ENCODE measurements at places on chromosomes 5 and 9. TPM values are rescaled to one million over a fixed set of nuclear protein-coding genes. Genes with fewer than 3 reads are reported as not detected.
A peak's percentile ranks its signal among the peaks of the same experiment; 100 is the strongest.

DNA sequence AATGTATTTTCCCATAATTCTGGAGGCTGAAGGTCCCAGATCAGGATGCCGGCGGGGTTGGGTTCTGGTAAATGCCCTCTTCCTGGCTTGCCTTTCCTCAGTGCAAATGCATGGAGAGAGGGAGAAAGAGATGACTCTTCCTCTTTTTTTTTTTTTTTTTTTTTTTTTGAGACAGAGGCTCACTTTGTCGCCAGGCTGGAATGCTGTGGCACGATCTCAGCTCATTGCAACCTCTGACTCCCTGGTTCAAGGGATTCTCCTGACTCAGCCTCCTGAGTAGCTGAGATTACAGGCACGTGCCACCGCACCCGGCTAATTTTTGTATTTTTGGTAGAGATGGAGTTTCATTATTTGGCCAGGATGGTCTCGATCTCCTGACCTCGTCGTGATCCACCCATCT is 300.0 kb upstream of the TAS2R1 start:
- no peak for DNase-seq

DNA sequence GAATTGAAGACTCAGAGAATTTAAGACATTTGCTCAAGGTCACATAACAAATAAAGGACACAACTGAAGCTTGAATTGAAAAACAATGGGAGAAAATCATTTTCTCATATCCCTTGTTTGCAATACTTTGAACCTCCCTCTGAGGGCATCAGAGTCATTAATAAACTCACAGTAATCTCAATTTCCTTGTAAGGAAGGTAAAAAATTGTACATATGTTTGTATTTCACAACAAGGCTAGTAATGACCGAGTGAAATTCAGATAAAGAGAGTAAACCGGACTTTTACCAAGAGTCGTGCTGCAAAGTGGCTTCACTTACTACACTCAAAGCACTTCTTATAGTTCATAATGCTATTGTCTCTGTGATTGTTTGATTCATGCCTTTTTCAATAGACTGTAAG is 665.0 kb downstream of the NR2F1-AS1 start:
- DNase-seq = no peak

DNA sequence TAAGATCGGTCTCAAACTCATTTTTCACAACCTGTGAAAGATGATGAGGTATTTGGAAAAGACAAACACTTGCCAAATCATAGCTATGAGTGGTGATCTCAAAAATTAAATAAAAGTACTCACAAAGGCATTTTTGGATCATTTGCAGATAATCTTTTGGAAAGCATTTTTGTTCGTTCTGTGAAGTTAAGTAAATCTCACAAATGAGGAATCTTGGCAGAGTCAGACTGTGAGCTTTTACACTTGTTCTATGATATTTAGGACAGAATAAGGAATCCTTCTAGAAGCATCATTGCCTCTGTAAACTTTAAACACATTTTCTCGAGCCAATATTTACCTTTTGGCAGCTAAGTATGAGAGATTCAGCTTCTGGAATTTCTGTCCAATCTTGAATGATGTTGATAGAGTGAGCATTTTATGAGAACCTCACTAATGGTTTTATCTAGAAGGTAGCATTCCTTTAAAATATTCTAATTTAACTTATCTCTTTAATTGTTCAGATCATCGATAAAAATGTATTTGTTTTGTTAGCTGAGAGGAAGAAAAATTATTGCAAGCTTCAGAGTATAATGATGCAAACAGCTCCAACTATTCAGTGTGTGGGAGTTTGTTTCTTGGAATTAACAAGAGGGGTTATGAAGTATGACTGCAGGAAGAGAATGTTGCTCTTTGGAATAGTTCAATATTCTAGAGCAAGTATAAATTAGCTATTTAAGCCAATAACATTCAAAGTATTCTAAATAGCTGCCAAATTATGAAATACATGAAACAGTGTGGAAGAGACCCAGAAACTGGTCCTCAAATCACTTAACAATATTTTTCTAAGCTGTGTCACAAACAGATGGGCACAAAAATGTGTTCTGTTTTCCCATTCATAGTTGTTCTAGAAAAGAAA is 48.6 kb upstream of the SLCO6A1 start:
- no peak for DNase-seq

DNA sequence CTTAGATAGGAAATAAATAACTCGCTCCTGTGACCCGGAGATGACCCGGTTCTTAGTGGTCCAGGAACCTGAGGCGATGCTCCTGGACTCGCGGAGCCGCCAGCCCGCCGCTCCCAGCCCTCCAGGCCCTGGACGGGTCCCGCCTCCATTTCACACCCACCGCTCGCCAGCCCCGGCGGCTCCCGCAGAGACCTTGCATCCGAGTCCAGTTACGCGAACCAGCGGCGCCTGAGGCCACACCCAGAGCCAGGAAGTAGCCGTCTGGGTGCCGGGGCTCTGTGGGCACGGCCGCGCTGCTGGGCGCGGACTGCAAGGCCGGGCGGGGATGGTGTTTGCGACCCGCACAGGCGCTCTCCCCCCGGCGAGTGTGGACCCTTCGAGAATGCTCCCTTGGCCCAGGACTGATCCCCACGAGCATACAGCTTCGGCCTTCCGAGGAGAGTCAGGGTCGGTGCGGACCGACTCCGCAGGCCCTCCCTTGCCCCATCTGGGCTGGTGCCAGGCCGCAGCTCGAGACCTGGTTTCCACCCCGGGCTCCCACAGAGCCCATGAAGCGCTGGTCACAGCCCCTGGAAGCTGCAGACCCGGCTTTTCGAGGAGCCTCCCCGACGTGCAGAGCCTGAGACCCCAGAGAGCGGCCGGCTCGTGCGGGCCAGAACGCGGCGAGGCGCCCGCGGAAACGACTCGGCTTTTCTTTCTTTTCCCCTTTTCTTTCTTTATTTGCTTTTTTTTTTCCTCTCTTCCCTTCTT is 5.2 kb upstream of the BARX1 start:
- DNase-seq = no peak

- no peak for DNase-seq
These were observed 95.3 kb upstream of the RASGRF2 start for GRCh38 chr5:80864706-80865435.

DNA sequence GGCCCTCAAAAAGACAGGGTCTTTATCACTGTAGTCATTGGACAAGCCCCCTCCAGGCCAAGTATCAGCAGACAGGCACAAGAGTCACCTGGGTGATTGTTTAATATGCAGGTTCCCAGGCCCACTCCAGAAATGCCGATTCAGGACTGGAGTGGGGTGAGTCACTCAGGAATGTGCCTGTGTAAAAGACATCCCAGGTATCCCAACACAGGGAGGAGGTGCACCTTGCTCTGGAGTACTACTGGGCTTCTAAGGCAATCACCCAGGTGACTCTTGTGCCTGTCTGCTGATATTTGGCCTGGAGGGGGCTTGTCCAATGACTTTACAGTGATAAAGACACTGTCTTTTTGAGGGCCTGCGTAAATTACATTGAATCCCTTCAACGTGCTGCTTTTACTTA is 40.6 kb downstream of the ACTL7B start:
- no peak for DNase-seq

DNA sequence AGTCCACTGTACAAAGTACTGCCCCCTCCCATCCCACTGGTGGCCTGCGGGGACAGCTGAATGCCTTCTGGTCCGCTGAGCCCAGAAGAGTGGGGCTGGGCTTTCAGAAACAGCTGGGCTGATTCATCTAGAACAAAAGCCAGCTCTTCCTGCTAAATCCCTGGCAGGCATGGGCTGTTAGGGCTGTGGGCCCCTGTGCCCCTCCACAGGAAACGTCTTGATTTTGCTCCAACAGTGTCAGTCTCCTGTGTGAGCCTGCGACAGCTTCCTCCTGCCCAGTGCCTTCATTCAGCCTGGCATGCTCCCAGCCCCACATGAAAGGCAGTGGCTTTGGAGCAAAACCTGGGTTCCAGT is 6.9 kb upstream of the GSN start:
- peak; percentile 35 for DNase-seq

DNA sequence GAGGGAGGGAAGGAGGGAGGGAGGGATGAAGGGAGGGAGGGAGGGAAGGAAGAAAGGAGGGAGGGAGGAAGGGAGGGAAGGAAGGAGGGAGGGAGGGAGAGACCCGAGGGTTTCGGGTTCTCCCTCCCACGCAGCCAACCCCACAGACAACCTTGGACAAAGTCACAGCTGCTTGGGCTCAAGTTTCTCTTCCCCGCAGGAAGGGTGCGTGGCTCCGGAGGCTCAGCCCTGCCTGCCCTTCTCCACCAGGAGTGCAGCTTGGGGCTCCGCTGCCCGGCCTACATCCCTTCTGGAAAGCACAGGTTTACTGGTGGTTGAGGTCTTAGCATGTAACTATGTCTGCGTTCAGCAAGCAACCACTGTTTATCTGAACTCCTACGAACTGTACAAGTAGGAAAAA is 15.0 kb downstream of the SLC12A7 start:
- DNase-seq = no peak

GRCh38 chr9:136762915-136763648 is 1.2 kb downstream of the LCN15 start:
- DNase-seq = no peak

DNA sequence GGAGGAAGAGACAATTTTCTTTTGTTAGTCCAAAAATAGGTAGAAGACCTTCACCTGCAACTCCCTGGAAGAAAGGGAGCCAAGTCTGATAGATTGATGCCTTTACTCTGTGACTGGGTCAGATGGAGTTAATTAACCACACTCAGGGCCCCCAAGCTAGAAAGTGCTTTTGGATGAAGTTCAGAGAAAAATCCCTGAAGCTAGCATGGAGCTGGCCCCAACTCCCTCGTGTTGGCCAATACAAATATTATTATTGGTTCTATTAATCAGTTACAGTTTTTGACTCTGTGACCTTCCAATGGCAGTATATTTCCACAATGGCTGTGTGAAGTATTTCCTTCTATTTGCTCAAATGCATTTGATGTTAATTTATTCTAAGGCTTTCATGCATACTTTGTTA is 1753.5 kb downstream of the EFNA5 start:
- DNase-seq = no peak

GRCh38 chr5:179113143-179113530 is 53.0 kb downstream of the ZNF354C start:
- DNase-seq = no peak

DNA sequence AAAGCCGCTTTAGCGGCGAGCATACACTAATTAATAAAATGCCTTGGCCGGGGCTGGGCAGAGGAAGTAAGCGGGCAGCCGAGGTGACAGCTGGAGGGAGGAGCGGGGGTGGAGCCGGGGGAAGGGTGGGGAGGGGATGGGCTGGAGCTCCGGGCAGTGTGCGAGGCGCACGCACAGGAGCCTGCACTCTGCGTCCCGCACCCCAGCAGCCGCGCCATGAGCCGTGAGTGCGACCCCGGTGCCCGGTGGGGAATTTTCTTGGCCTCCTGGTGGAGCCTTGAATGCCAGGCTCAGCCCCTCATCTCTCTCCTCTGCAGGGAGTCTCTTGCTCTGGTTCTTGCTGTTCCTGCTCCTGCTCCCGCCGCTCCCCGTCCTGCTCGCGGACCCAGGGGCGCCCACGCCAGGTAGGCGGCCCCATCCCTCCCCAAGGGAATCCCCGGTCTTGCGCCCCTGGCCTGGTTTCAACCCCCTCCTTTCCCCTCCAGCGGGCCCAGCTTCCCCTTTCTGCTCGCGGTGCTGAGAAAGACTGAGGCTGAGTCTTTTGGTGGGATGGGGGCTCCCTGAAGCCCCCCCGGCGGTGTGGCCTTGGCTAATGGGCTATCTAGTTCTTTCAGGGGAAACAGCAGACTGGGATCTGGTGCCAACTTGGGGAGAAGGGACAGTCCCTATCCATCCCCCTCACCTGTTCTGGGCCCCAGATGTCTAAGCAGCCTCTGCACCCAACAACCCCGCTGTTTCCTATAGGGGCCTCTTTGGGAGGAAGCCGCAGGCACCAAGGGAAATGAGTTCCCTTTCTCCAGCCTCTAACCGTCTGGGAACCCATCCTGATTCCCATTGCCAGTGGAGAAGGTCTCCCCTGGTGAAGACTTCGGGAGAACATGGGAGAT is at the start of gene PTGS1:
Gene PTGS1, plus strand, starts transcription at position 156 of the 887 bp plus-strand sequence. Its CDS starts 61 bp downstream, at position 217.
- no peak for DNase-seq

- DNase-seq = no peak
These were observed 48.9 kb upstream of the TDRD7 start for GRCh38 chr9:97362777-97363545.

DNA sequence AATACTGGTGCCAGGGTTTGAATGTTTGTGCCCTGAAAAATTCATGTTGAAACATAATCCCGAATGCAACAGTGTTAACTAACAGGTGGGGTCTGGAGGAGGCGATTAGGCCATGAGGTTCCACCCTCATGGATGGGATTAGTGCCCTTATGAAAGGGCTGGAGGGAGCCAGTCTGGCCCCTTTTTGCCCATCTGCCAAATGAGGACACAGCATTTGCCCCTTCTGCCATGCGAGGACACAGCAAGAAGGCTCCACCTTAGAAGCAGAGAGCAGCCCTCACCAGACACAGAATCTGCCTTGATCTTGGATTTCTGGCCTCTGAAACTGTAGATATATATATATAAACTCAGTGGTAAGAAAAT is 32.6 kb upstream of the RNF130 start:
- no peak for DNase-seq

GRCh38 chr9:89781838-89782540 is 177.2 kb downstream of the GADD45G start:
- no peak for DNase-seq

DNA sequence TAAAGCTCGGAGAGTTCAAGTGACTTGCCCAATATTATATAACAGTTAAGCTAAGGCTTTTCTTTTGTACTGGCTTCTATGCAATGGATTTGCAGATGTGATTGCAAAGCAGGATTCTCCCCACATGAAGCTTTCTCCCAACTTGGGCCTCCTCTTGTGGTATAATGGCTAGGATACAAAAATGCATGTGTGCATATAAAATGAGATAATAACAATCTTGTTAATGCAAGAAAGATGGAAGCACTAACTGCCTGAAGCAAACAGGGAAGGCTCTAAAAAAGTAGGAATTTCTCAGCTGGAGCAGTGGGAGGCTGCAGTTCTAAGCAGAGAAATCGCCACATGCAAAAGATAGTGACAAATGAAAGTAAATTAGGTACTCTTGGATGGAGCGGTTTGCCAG is 444.2 kb upstream of the RIOK2 start:
- DNase-seq = no peak

- no peak for DNase-seq
These were observed 145.9 kb downstream of the DROSHA start for GRCh38 chr5:31385774-31386537.

The NR5A1 gene
- 0.11 TPM for polyA plus RNA-seq

The DND1 gene
- not detected for polyA plus RNA-seq

The ANKRD20A1 gene
- 3.1 TPM for polyA plus RNA-seq

The FBP2 gene
- 0.21 TPM for polyA plus RNA-seq

The SPATA31E1 gene
- not detected for polyA plus RNA-seq

The RIGI gene
- polyA plus RNA-seq = 13.0 TPM

The SLCO6A1 gene
- not detected for polyA plus RNA-seq

The SLC23A1 gene
- polyA plus RNA-seq = 9.8 TPM

The PCDHA1 gene
- polyA plus RNA-seq = 0.06 TPM

The ECSCR gene
- polyA plus RNA-seq = 30.6 TPM

The OR13C4 gene
- not detected for polyA plus RNA-seq

The TLE4 gene
- polyA plus RNA-seq = 64.4 TPM

The HTR4 gene
- polyA plus RNA-seq = 0.06 TPM

The CXCL14 gene
- 54.0 TPM for polyA plus RNA-seq

The TENT4A gene
- polyA plus RNA-seq = 23.3 TPM
